NCI-H1417 (cell line): ENCODE measurements at places on chromosomes 5 and 9.

DNA sequence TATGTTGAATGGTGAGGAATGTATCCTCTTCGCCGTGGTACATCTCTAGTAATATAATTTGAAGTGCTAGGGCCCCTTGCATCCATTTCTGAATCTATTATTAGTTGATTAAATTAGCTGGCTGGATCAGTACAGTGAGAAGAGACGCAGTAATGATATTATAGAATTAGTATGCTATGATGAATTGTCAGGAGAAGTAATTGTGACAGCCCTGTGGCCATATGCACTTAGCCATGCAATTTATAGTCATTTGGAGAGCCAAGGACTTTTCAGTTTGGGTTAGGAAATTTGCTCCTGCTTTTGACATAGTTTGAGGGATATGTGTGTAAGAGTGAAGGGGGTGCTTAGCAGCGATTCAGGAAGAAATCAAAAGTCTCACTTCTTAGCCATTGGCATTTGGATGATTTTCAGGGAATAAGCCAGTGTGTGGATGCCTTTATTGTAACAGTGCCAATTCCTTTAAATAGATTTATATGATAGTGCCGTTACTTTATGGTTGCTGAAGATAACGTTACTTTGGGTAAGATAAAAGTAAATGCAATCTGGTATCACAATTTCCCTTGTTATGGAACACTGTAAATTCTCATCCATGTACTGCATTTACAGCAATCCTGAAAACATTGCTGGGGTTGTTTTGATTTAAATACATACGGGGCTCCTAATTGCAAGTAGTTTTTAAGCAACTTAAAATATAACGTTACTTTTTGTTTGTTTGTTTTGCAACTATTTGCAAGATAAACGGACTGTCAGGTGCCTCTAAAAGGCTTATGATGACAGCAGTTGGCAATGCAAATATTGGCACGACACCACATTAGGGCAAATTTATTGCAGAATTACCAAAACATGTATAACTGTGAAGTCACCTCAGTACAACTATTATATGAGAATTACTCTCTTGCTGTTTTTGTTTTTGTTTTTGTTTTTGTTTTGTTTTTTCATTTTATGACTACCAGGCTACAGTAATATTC is 875.4 kb upstream of the WWC1 start:
- DNase-seq, result no peak

DNA sequence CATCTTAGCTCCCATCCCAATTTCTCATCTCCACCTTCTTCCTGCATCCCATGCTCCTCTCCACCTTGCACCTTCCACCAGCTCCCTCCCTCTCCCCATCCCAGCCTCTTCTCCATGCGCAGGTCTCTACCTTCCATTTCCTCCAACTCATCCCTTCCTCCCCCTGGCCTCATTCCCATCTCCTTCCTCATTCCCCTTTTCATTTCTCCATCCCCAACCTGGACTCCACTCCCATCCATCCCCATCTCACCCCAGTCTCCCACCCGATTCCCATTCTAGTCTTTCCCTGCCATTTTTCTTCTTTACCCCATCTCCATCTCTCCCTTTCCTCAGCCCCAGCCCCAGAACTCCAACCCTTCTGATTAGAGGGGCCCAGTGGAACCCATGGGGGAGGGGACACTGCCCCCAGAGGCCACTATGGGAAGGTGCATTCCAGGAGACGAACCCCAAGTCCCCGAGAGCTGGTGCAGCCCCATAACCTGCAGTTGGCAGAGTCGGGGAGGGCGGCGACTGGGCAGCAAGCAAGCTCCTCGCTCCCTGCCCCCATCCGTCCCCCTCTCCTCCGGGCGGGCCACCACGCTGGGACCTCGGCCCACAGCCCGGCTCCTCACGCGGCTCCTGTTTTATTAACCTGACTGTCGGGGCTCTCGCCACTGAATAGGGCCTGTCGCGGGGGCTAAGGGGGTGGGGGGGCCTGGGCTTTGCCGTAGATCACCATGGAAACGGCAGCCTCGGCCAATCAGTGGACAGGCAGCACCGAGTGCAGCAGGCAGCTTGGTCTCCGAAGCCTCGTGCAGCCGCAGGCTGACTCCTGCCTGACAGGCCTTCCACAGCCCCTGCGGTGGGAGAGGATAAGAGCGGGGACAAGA is 66.7 kb downstream of the PCDH1 start:
- peak; percentile 75 for DNase-seq

DNA sequence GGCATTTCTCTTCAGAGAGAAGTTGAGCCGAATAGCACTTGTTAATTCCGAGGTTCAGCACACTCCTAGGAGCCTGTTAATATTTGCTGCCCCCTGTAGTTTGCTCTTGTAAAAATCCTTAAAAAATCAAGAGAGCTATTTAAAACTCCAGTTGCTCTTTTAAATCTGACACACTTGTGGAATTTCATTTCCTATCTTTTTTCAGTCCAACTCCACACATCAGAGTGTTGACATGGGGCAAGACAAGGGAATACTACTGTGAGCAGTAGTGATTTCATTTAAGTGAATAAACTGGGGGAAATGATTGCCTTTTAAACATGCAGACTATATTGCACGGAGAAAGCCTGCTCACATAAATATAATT is 1096.3 kb upstream of the DMAC1 start:
- peak; percentile 61 for DNase-seq

- DNase-seq, result no peak
These were observed 578 bp upstream of the TNFAIP8 start for GRCh38 chr5:119355244-119355638.

GRCh38 chr9:36542355-36542754 is 30.3 kb upstream of the MELK start:
- DNase-seq, result no peak
